ENCODE measurements at places on chromosomes 11 and 22.

GRCh38 chr11:120086651-120087050, 51.3 kb downstream of the TRIM29 start:
- peaks cover 5% of the 10 kb centered on the region for H3K27me3 ChIP-seq
- no peaks in the 10 kb centered on the region for H3K4me1 ChIP-seq
- H3K27ac ChIP-seq = no peak overlapping the region

- H3K27me3 ChIP-seq = peaks cover 18% of the 10 kb centered on the region
- H3K4me1 ChIP-seq = no peaks in the 10 kb centered on the region
- no peak overlapping the region for H3K4me3 ChIP-seq
- H3K27ac ChIP-seq = no peak overlapping the region
- DNase-seq = no peak
Observed at GRCh38 chr11:126146454-126147192, 64.8 kb downstream of the RPUSD4 start.

DNA sequence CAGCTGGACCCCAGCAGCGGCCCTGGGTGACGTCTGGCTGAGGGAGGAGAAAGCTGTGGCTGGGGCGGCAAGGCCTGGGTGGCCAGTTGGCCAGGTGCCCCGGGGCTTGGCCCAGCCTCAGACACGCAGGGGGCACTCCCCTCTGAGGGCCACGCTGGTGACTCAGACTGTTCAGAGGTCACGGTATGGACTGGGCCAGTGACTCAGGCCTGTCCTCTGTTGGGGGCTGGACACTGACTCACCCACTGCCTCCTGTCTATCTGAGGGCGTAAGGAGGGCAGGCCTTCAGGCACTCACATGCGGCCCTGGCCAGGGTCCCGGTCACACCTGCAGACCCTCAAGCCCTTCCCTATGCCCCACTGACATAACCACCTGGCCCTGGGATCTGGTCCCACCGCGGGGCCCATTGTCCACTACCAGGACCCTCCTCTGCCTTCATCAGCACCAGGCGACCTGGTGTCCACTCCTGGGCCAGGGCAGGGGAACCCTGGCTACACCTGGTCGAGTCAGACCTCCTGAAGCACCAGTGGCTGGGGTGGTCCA, 3.7 kb upstream of the MUC5AC start:
- no peak for DNase-seq
- peaks cover 6% of the 10 kb centered on the region for H3K27me3 ChIP-seq
- peaks cover 4% of the 10 kb centered on the region for H3K4me1 ChIP-seq
- no peak overlapping the region for H3K27ac ChIP-seq

DNA sequence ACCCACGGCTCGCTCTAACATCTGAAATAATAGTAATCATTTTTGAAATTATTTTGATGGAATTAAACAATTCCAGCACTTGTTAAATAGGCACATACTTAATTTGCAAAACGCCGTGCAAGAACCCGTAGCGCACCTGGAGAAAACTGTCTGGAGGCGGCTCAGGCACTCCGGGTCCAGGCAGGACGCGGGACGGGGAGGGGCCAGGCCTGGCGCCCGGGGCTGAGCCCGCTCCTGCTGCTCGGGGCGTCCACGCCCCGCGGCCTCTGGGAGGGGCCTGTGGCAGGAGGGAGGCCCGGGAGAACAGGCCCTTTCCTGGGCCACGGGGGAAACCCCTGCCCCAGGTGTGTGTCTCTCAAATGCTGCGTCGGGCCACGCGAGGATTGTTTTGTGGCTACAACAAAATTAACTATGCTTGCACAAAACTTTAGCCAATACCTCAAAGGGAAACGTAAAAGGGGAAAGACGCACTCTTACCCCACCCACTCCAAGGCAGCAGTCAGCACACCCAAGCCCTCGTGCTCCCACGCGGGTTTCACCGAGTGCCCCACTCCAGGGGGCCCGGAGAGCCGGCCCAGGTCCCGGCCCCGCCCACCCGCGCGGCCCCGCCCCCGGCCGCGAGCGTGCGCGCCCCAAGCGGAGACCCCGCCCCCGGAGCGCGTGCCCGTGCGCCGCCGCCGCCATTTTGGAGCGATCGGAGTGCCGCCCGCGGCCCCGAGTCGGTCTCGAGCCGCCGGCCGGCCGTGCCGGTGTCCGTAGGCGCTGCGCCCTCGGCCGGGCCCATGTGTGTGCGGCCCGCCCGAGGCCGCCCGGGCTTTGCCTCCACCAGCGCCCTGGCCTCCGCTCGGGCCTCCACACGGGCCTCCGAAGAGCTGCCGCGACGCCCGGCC, at the start of gene PPP6R2:
TSS of gene PPP6R2 (plus strand) at position 677 of the 890 bp plus-strand sequence. CDS start 50,582 bp downstream, outside the sequence.
- peak within 1 kb of the TSS; percentile 90 for H3K4me3 ChIP-seq
- peak; percentile 85 for DNase-seq
- no peaks in the 10 kb centered on the region for H3K36me3 ChIP-seq
- no peaks in the 10 kb centered on the region for H3K27me3 ChIP-seq
- peak within 1 kb of the TSS; percentile 96 for H3K27ac ChIP-seq
